ENCODE measurements at places on chromosomes 12 and 14. TPM values are rescaled to one million over a fixed set of nuclear protein-coding genes. Genes with fewer than 3 reads are reported as not detected.

Gene TMEM132C
- total RNA-seq: not detected

Gene PLCZ1
- total RNA-seq: not detected

Gene GLS2
- not detected for total RNA-seq

Gene SLCO1B1
- not detected for total RNA-seq

Gene NPAS3
- not detected for total RNA-seq

Gene CCDC197
- not detected for total RNA-seq

Gene CD163L1
- 5.6 TPM for total RNA-seq
